Activated CD8-positive, alpha-beta memory T cell treated with anti-CD3 and anti-CD28 coated beads for 1 hour (primary cell): ENCODE measurements at places on chromosomes 5 and 9.

GRCh38 chr5:95924720-95925377 is 36.8 kb downstream of the ELL2 start:
- DNase-seq = no peak

DNA sequence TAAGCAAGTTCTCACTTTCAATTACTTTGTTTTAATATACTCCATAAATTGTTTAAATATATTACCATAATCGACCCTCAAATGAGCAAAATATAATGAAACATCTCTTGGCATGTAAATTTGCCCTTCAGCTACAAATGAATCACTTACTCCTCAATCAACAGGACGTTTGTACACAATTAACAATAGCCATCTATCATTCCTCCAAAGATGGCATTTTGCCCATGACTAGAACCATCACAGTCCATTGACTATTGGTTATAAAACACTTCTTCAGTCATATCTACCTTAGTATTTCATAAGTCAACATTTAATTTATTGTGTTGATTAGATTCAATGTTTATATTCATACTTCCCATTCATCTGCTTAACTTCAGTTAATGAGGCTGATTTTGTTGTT is 127.2 kb downstream of the CTNND2 start:
- DNase-seq = no peak

DNA sequence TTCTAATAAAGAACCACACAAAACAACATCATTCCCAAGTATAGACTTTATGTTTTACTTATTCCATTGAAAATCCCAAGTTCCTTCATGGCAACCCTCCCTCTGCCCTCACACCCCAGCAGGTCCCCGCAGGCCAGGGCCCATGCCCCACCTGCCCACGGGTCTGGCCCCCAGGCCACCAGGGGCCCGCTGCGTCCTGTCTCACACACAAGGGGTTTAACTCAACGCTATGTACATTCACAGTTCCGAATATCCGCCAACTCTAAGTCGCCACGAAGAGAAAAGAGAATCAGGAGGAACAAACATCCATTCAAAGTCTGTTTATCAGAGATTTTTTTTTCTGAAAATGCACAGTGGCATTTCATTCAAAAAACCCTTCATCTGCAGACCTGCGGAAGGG is 16.2 kb upstream of the SLC6A3 start:
- no peak for DNase-seq

DNA sequence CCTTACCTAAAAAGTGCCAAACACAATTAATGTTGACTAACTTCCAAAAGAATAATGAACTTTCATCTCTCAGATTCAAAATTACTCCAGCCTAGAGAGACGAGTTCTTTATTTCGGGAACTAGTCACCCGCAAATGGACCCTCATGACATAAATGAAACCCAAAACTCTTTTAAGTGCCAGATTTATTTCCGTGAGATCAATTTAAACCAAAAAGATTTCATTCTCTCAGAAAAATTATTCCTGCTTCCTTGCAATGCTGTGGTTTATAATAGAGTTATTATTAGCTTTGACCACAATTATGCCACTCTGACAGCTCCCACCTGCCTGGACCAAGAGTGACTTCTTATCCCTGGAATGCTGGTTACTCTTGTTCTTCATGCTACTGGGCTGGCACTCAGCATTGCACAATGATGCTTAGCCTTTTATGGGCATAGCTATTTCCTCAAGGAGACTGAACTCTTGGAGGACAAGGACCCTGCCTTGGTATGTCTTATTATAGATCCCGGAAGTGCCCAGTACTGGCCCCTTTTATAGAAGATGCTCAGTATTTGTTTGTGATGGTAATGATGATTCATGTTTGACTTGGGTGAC is 183.5 kb downstream of the SNX18 start:
- DNase-seq = no peak

GRCh38 chr9:116700279-116700678 is 13.2 kb downstream of the TRIM32 start:
- no peak for DNase-seq

DNA sequence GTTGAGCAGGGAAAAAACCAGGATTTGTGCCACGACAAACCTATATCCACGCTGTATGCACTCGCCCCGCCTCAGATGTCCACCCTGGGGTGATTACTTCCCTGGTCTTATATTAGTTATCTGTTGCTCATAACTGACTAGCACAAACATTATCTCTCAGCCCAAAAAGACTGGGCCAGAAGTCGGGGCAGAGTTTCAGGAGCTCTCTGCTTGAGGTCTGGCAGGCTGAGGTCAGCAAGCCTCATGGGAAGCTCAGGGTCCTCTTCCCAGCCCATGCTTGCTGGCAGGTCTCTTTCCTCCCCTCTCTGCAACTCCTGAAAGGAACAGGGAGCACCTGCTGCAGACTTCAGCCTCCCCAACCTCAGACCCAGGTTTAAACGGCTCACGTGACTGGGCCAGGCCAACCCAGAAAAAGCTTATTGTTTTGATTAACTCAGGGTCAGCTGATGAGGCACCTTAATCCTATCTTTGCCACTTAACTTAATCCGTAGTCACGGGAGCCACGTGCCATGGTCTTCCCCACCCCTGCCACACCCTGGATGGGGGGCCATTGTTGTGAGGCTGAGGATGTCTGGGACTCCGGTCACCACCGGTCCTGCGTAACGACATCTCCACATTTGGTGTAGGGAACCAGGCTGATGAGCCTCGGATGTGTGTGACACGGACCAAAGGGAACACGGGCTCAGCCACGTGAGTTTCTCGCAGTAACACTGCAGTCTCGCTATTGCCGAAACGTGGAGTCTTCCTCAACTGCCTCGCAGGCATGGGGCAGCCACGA is 123.7 kb upstream of the IRX4 start:
- no peak for DNase-seq

- no peak for DNase-seq
Observed at GRCh38 chr5:22844636-22845035, 8.5 kb downstream of the CDH12 start.

GRCh38 chr5:143056792-143057579 is 286.8 kb downstream of the ARHGAP26 start:
- no peak for DNase-seq

GRCh38 chr5:153900703-153901395 is 137.9 kb downstream of the FAM114A2 start:
- DNase-seq = no peak

DNA sequence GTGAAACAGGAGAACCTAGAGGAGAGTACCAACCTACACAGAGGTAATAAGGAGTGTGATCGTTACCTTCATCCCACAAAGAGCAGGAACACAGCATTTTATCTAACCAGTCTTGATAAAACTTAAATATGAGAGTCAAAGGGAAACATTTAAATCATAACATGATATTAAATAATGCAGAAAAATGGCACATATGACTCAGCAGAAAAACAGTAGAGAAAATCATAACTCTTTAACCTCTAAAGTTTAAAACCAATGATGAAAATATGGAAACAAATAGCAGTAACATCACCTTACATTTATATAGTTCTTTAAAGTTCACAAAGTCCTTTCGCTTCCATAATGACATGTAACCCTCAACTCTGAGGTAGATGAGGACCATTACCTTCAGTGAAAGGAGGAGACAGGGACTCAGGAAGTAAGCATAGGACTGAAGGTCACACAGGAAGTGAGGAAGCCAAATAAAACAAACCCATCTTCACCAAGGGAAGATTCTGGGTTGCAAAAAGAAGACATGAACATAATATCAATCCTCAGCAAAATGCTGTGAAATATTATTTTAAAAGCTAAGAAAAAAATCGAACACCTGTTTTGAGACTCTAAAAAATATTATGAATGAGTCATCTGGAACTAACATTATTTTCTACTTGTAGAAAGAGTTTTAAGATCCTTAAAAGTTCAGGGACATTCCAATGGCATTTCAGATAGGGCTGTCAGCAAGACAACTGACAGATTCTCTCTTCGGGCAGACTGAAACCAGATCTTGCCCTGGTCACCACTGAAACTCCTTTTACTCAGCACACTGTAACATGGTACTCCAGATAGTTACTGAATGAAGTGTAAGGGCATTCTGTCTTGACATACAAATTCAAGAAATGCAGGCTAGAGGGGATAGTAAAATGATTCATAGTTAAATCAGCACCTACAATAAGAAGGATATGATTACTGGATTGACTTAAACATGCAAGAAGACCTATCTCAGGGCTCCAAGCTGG is 148.5 kb downstream of the EPB41L4A start:
- DNase-seq = no peak

- DNase-seq = no peak
Observed at GRCh38 chr9:126435105-126435504, 108.5 kb downstream of the MVB12B start.

- DNase-seq = no peak
Observed at GRCh38 chr9:26789959-26790358, 102.6 kb downstream of the CAAP1 start.

DNA sequence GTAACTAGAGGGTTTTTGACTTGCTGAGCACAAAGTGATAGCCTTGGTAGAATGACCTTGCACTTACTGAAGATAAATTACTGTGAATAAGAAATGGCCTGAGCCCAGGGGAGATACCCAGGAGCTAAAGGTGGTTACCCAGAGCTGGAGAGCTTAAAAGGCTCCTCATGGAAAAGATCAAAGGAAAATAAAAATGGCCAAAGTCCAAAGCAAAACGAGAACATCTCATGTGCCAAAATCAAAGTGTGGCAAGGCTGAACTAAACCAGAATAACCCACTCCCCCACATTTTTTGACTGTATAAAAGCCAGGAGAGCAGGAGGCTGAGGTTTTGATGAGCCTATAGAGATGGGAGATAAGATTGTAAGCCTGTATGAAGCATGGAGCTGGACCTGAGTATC is 14.4 kb downstream of the IDNK start:
- DNase-seq = no peak

GRCh38 chr5:95808013-95808685 is 14.4 kb downstream of the GLRX start:
- DNase-seq = no peak

GRCh38 chr5:113321276-113321675 is 113.5 kb downstream of the TSSK1B start:
- no peak for DNase-seq

DNA sequence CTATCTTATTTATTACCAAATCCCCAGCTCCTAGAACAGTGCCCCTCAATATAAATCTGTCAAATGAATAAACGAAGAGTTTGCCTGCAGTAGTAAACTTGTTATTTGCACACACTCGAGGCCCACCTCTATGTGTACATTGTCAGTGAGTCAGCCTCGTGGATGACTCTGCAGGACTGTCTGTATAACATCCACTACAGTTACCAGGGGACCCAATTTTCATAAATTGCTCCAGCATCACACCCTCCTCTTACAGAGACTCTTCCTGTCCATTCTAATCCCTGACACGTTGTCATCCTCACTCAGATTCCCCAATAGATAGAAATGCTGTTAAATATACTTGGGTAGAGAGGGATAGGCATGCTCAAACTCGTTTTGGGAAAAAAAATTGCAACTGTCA is 478.5 kb downstream of the RAB3C start:
- no peak for DNase-seq

- no peak for DNase-seq
Observed at GRCh38 chr5:74870299-74871067, 4.3 kb upstream of the FAM169A start.

- DNase-seq = no peak
Observed at GRCh38 chr5:173891308-173892116, 3.4 kb downstream of the CPEB4 start.

DNA sequence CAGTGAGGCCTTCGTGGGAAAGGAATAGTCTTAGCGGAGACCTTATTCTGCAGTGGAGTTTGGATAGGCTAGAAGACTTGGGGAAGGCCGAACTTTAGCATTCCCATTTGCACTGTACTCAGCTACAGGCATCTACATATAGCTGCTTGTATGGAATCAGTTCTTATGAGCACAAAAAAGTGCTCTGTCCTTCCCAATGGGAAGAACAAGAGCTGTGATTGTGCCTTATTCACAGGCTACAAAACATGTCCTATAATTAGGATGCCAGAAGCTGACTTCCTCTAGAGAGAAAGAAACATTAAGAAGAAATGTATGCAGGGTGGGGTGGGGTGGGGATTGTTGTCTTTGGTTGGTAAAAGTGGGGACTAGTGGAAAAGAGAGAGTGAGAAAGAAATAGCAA is 154.7 kb downstream of the ATP10B start:
- no peak for DNase-seq

GRCh38 chr5:117455236-117456233 is 880.9 kb upstream of the SEMA6A start:
- no peak for DNase-seq

DNA sequence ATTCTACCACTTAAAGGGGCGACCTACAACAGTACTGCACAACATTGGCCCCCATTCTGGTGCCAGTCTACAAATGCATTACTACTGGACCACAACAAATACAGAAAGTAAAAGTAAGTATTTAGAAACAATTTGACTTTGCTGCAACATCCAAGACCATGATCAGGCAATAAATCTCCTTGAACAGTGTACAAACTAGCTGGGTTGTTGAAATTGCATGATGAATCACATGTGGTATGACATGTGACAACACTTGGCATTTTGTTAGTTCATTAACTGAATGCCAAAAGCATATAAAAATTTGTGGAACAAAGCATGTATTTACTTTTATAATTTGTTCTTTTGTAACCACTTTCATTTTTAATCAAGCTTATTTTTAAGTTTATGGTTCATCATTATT is 270.5 kb downstream of the NFIB start:
- no peak for DNase-seq

- no peak for DNase-seq
Observed at GRCh38 chr5:54080831-54081230, 229.5 kb downstream of the ARL15 start.

DNA sequence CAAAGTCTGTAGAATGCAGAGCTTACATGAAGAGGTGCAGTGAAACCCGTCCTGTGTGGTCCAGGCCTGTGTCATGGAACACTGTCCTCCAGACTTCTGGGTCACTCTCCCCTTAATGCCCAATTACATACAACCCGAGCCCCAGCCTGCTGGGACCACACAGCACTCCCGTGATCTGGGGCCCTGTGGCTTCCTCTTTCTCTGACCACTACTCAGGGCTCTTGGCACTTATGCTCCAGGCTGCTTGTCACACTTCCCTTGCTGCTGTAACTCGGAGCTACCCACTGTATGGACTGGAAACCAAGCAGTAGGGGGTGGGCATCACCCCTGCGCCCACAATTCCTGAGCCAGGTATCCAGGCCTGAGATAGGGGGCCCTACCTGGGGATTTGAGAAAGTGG is 10.3 kb upstream of the IL3 start:
- no peak for DNase-seq

- DNase-seq = no peak
Observed at GRCh38 chr9:92438900-92439526, 14.7 kb upstream of the OMD start.

DNA sequence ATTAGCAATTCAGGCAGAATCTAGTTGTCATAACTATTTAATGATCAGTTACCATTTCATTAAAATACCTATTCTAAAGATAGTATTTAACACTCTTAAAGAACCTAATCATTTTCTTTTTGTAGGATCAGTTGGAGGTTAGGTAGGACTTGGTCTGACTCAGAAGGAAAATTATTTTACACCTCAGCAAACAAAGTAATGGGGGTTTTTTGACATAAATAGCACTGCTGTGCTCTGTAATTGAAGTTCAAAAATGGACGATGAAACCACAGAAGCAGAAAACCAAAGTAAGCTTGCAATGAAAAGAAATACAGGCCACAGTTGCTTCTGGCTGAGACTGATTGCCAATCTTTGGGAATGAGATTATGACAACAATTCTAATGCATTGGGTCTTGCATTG is 187.0 kb upstream of the TRPM3 start:
- DNase-seq = no peak
